ENCODE measurements at places on chromosomes 7 and 10.

- DNase-seq: peak; percentile 56
These were observed 70.0 kb downstream of the CAMK1D start for GRCh38 chr10:12419262-12419847.

- no peak for DNase-seq
These were observed 74.6 kb downstream of the COL13A1 start for GRCh38 chr10:69876286-69876685.

DNA sequence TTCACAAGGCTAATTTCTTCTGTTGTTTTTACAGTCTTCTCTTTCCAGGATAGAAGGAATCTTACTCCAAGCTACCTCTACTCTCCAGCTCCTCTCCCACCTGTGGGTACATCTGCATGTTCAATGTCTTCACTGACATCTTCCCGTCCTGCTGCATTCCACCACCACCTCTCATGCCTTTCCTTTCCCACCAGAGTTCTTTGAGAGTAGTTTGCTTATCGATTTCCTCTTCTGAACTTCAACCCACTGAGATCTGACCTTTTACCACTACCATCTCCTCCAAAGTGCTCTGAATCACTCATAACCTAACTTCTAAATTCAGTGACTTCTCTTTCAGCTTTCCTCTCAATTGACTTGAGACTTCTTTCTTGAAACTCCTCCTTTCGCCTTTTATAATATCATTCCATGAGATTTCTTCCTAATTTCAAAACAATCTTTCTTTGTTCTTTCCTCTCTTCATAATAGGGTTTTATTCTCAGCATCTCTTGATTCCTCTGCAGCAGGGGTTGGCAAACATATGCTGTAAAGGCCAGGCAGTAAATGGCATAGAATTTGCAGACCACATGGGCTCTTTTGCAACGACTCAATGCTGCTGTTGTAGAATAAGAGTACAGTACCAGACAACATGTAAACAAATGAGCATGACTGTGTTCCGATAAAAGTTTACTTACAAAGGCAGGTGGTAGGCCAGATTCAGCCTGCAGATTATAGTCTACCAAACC, 22.1 kb downstream of the ACSL5 start:
- no peak for DNase-seq

- no peak for DNase-seq
These were observed 4.3 kb downstream of the EBF3 start for GRCh38 chr10:129959544-129960480.

GRCh38 chr10:43647576-43647975, 1.1 kb downstream of the ZNF32 start:
- no peak for DNase-seq

DNA sequence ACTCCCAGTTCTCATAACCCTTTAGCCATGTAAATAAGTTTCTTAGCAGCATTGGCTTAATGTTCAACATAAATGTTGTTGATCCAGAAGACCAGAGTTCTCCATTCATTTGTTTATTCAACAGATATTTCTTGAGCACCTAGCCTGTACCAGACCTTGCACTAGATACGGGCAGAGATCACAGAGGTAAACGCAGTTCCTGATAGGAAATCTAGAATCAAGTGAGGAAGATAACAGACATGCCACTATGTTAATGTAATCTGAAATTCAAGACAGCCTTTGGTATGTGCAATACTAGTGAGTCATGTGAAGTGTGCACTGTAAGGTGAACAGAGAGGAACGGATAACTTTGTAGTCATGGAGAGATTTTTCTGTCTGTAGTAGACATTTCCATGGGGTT, 3.0 kb downstream of the BUB3 start:
- DNase-seq: no peak

DNA sequence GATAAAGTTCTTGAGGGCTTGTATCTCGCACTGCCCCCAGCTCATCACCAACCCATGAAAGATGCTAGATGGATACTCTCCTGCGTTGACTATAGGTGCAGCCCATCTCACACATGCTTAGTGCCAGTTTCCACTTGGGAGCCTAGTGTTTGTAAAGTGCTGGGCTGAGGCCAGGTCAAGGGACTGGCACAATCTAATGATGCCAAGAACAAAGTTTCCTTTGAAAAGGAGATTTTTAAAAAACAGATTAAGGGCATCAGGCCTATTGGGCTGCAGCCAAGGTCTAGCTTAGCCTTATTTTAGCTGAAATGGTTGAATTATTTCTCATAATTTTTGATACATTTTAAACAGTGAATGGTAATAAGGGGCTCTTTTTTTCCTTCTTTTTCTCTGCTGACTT, 259.0 kb downstream of the ADRA2A start:
- DNase-seq: no peak

GRCh38 chr10:131651674-131652437, 249.0 kb upstream of the PPP2R2D start:
- DNase-seq: no peak

- DNase-seq: peak; percentile 36
These were observed 299.8 kb downstream of the KLF6 start for GRCh38 chr10:3485057-3485686.

- peak; percentile 54 for DNase-seq
These were observed 6.9 kb upstream of the MRPS24 start for GRCh38 chr7:43876241-43876640.

- DNase-seq: no peak
These were observed 9.8 kb downstream of the MICALL2 start for GRCh38 chr7:1449501-1449900.

- DNase-seq: no peak
These were observed 12.5 kb downstream of the PRF1 start for GRCh38 chr10:70589762-70590654.

Measured in GM13976 (cell line).